ENCODE measurements at places on chromosomes 3 and 15.
A peak's percentile ranks its signal among the peaks of the same experiment; 100 is the strongest.

DNA sequence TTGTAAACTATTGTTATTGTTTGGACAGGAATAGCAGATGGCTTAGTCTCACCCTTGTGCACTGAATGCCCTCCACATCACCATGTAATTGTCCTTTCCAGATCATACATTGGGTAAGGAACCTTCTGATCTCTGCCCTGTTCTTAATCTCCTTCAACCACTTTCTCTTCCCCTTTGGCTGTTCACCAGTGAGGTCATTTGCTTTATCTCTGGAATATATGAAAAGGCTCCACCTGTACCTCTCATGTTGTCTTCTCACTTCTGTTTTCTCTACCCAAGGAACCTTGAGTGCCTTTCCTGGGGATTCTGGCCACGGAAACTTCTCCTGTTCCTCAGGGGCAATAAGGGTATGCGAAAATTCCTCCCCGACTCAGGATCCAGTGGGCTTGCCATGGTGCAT, 28.5 kb downstream of the MCTP2 start:
- DNase-seq = no peak

- DNase-seq = no peak
Observed at GRCh38 chr15:100681335-100681746, 79.0 kb downstream of the ASB7 start.

GRCh38 chr3:22296601-22297000, 545.6 kb upstream of the ZNF385D start:
- DNase-seq = no peak

- DNase-seq = no peak
Observed at GRCh38 chr3:141450727-141451375, 36.0 kb upstream of the RASA2 start.

- DNase-seq = no peak
Observed at GRCh38 chr3:194532591-194532990, 45.8 kb upstream of the ATP13A3 start.

- no peak for DNase-seq
Observed at GRCh38 chr3:42613462-42613861, 13.0 kb downstream of the NKTR start.

DNA sequence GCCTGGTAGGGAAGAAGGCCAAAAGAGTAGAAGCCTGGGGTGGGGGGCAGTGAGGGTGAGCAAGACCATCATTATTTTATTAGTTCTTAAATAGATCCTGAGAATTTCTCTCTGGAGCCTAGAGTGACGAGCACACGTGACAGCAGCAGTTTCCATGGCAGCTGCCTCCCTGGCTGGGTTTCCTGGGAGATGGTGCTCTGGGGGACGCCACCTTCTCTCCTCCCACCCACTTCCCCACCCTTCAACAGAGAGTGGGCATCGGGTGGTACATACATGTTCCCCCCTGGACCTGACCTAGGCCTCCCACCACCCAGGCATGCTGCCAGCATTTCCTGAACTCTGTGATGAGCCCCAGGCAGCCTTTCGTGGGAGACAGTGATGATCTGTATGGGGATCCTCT, 12.9 kb downstream of the CELF6 start:
- no peak for DNase-seq

GRCh38 chr3:195171093-195171873, 99.7 kb downstream of the XXYLT1 start:
- no peak for DNase-seq

DNA sequence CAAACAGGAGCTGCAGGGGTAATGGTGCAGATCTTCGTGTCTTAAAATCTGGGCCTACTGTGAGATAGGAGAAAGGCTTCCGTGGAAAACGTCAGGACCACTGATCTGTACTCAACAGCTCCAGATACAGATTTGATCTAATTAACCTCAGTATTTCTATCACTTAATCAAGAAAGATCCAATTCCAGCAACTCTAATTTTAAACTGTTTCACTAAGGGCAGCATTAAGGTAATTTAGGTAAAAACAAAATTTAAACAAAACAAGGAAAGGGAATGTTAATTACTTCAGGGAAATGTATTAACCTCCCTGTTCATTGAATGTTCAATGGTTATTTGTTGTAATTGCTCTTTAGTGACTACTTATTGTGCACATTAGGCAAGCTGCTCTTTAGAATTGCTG, 26.4 kb upstream of the TTC14 start:
- no peak for DNase-seq

GRCh38 chr15:63870487-63871209, 36.9 kb upstream of the HERC1 start:
- no peak for DNase-seq

DNA sequence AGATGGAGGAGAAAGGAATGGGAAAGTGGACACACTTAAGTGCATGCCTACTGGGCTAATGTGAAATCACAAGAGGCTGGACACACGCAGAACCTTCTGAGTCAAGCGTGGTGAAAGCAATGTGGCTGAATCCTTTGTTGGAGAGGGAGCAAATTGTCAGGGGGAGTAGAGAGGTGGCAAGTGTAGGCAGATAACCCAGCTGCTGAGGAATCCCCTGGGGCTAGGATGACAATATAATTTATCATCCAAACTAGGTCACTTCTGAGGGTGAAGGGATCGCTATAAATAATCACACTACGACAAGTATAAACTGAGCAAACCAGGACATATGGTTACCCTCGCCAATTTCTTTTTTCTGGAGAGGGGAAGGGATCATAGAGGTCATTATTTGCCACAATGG, 28.7 kb downstream of the TAMM41 start:
- no peak for DNase-seq

DNA sequence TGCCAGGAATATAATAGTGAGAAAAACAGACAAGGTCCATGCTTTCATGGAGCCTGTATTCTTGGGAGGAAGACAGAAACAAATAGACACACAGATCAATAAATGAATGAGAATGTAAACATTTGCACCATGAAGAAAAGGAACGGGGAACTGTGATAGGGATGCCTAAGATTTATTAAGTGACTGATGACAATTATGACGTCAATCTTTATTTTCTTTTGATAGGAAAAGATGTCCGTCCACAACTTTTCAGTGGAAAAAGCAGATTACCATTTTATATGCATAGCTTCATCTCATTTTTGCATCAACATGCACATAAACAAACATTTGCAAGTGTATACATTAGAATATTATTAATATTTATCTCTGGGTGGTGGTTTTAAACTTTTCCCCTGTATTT, 27.9 kb upstream of the WNT5A start:
- no peak for DNase-seq

DNA sequence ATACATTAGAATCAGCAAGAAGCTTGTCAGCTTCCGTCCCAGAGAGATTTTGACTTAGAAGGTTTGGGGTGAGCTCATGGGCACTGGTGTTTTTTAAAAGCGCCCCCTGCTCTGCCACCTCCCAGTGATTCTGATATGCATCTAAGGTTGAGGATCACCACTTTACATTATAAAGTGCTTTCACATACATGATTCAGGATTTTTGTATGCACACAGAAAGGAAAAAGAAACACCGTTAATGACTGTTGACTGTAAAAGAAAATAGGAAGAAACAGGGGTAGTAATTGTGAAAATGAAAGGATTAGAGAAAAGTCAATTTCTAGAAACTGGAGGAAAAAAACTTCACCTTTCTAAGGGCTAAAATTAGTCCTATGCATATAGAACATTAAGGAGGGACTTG, 104.9 kb upstream of the ZBED2 start:
- no peak for DNase-seq

DNA sequence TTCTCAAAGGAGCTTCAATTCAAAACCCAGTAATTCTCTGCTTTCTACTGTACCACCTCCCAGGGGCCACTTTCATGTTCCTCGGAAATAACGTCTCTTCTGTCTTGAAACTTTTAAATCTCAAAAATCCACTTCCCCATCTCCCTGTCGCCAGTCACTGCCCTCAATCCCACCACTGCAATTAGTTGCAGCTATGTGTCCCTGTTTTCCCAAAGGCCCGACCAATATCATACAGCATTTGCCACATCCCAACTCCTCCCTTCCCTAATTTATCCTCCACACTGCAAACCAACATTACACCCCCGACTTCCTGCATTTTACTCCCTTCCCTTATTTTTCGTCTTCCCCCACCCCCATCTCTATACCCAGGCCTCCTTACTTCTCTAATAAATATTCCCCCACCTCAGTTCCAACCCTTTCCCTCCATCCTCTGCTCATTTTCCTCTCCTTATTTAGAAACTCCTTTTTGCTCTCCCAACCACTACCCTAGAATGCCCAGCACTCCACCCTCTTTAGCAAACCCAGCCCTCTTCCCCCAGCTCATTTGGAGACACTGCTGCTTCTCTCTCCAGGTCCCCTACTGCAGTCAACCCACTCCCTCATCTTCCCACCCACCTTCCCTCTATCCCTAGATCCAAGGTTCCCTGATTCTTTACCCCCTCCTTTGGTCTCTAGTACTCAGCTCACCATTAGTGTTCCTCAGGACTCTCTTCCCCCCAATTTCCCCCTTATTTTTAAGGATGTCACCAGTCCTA, 1.1 kb downstream of the NPTN start:
- peak; percentile 1 for DNase-seq

DNA sequence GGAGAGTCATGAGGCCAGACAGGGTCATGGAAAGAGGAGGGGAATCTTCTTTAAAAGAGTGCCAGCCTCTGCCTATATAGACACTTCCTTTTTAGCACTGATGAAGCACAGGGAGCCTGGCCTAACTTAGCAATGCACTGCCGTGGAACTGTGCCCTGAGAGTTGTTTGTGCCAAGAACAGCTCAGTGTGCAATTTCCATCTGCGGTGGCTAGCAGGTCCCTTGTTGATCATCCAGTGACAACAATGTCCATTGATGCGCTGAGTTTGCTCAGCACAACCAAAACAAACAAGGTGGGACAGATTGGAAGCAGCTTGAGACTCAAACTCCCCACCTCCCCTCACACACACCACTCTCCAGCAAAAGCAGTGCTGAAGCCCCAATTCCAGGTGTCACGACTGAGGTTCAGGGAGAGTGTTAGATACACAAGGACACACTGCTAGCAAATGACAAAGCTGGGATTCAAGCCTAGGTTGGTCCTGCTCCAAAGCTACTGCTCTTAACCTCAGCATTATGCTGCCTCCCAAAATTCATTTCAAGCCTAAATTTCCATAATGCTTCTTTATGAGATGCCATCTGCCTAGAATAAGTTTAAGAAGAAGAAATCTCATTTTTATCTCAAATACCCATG, 316.6 kb upstream of the UBE2E2 start:
- DNase-seq = no peak

DNA sequence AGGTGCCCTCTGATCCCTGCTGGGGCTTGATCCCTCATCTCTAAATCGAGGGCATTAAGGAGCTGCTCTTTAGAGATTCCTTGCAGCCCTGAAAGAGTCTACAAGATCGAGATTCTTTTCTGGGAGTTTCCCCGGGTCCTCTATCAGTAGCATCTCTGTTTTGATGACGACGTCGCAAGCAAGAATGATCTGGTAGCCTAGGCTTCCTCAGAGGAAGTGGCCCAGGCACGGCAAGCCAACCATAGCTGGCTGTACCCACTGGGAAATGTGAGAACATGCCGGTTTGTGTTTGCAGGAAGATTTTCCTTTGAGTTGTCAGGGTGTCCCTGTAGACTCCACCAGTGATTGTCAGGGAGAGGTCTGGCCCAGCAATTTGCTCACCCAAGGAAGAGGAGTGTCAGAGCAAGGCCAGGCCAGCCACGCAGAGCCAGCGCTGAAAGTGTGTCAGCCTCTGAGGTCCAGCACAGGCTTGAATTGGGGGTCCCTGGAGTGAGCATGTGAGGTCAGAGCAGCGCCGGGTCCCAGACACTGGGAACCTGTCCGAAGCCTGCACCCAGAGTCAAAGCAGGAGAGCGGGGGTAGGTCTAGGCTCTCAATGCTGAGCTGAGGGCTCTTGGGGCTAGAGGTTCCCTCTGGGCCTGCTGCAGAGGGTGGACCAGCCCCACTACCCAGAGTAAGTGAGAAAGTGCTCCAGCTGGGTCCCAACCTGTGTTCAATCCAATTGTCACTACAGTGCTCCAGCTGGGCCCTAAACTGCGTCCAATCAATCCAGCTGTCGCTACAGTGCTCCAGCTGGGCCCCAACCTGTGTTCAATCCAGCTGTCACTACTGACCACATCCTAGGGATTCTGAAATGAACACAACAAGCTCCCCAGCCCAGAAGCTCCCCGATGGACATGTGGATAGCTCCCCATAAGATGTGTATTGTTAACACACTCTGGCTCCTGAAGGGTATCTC, 95.7 kb downstream of the CHDH start:
- DNase-seq = no peak

DNA sequence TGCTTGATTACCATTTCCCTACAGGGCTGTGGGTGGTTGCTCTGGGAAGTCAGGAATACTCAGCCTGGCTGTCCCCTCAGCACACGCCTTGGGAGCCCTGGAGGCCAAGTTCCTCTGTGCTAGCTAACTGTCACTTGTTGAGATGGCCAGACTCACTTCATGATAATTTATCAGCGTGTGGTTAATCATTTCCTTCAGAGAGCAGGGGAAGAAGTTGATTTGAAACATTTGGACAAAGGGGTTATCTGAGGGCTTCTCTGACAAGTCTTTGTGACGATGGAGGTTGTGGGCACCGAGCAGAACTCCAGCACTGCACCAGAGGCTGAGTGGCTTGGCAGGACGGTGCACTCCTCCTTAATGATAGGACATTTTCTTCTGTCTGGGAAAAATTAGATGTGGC, 61.9 kb downstream of the WHAMM start:
- DNase-seq = no peak

- no peak for DNase-seq
Observed at GRCh38 chr3:16253601-16254000, 11.1 kb downstream of the DPH3 start.

- DNase-seq = no peak
Observed at GRCh38 chr3:187737368-187738070, 7.7 kb downstream of the BCL6 start.

DNA sequence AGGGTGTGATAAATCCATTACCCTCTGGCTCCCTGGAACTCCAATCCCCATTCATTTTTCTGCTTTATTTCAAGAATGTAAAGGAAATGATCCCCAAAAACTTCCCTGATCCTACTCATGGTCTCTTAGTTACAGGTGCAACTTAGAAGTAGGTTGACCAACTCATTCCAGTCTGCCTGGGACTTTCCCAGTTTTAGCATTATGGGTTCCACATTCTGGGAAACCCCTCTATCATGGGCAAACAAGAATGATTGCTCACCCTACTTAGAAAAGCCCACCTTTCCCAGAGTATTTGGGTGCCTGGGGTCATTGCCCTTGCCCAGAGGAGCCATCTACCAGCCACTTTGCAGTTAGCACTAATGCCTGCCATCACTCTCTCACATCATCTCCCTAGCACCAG, 15.6 kb downstream of the CLDN18 start:
- DNase-seq = no peak

DNA sequence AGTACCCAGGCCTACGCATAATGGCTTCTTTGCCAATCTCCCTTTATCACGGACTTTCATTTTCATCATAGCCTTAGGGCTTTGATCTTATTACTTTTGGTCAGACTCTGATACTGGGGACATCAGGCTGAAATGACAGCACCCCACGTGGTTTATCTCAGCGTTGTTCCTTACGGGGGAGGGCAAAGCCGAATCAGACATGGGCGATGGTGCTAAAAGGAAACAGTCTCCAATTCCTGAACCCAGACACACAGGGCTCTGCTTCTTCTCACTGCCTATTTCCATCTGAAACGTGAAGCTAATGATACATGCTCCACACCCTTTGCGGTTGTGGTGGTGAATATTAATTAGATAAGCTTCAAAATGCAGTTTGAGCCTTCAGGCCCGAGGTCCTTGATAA, 59.4 kb upstream of the CD47 start:
- no peak for DNase-seq
